ENCODE measurements at places on chromosomes 7 and 10.

DNA sequence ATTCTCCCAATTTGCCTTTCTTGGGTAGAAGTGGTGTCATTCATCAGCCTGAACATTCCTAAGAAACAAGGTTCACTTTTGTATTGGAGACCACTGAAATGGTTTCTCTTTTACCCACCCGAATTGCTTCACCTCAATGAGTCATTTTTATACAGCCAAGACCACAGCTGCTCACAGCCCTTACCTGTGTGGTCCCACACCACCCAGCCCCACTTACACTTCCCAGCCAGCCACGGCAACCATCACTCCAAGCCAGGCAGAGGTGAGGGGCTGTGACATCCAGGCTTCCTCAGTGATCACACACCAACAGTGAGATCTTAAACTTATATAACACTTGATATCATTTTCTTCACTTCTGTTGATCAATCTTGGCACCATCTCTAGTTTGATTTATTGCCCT is 20.7 kb downstream of the OR13A1 start:
- DNase-seq, result no peak

- no peak for DNase-seq
Measured at GRCh38 chr7:18262058-18262457, 233.5 kb upstream of the HDAC9 start.

DNA sequence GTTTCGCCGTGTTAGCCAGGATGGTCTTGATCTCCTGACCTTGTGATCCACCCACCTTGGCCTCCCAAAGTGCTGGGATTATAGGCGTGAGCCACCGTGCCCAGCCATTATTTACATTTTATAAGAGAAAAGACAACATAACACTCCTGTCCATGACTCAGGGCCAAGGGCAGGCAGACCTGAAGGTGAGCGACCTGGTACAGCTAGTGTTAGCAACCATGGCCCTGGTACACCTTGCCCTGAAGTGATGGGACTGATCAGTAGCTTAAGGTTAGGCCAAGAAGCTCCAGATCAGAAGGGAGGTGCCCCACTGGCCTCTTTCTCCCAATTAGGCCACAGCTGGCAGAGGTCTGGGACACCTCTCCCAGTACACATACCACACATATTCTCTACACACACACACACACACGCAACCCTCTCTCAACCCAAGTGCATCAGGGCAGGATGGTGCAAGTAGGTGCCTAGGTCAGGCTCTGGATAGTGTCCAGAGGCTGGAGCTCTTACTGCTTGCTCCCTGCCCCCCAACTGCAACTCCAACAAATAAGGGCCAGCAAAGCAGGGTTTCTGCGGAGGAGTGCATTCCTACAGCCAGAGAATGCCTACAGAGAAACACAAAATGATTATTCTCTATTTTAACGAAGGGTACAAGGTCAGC is 43.8 kb downstream of the DPCD start:
- no peak for DNase-seq

DNA sequence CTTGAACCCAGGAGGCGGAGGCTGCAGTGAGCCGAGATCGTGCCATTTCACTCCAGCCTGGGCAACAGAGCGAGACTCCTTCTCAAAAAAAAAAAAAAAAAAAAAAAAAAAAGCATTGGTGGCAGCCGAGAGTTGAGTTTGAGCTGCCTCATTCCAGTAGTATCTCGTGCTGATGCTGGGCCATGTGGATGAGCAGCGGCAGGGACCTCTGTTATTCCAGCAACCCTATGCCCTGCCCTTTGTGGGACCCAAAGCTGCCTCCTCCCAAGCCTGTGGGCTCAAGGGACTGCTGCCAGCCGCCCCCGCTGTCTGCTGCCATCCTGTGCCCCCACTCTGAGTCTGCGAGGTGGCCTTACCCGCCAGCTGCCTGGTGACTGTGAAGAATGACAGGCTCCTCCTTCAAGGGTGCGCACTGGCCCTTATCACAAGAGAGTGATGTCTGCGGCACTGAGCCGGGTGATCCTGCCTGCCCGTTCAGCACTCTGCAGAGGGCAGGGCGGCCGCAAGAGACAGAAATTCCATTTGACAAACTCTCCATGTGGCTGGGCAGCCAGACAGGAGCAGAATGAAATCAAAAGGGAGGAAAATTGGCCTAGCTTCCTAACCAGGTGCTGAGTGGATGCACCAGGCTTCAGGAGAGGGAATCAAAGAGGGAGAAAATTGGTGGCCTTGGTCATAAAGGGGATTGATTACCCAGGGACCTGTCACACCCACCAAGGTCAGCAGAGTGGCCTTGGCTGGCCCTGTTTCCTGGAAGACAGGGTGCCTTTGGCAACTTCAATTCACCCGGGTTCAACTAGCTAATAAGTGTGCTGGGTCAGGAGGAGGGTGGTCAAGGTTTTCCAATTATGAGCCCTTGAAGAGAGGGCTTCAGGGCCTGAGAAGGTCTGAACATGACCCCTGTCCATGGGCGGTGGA is 65.3 kb upstream of the ZMIZ1 start:
- DNase-seq, result peak; percentile 18

DNA sequence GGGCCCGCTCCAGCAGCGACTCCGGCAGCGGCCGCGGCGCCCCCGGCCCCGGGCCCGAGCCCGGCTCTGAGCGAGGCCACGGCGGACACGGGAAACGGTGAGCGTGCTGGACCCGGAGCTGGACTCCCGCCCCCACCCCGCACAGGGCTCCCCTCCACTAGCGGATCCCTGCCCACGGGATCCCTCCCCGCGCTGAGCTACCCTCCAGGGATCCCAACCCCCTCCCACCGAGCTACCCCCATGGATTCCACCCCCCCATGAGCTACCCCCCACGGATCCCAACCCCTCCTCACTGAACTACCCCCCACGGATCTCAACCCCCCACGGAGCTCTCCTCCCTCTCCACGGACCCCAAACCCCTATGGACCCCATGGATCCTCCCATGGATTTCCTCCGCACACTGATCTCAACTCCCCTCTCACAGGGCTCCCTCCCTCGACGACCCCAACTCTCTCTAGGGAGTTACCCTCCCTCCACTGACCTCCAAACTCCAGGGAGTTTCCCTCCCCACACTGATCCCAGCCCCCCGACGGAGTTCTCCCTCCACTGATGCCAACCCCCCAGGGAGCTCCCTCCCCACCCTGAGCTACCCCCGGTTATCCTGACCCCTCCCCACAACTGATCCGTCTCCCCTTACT is 20.6 kb upstream of the HSPB1 start:
- DNase-seq, result no peak
